ENCODE measurements at places on chromosomes 13 and 19.

GRCh38 chr13:97849305-97849704 is 104.2 kb upstream of the IPO5 start:
- no peak for DNase-seq

- no peak for DNase-seq
Measured at GRCh38 chr19:16721051-16721450, 1.4 kb downstream of the NWD1 start.

- DNase-seq = no peak
Measured at GRCh38 chr13:75385708-75386083, 96.3 kb downstream of the TBC1D4 start.

DNA sequence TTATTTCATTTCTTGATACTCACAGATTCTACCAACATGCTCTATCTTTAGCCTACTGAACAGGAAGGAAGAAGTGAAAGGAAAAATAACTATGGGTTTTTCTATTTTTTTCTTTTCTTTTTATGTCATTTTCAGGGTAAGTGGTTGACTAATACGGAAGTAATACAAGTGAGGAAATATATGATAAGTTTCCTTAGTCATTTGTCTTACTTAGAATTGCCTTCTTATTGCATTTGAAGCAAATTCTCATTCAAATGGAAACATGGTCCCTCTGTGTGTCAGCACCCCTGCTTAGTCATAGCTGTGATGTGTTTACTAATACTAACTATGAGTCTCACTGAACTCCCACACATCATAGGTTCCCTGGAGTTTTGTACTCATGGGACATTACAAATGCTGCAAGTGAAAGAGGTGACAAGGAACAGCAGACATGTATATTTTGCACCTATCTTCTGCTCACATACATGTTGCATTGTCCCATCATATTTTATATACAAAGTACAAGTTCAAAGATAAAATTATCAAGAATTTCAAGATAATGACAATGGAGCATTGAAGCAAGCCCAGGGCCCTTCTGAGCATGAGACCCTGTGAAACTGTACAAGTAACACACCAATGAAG is 60.1 kb downstream of the DCT start:
- DNase-seq = no peak

- DNase-seq = no peak
Measured at GRCh38 chr13:25469169-25469525, 97.4 kb downstream of the ATP8A2 start.

DNA sequence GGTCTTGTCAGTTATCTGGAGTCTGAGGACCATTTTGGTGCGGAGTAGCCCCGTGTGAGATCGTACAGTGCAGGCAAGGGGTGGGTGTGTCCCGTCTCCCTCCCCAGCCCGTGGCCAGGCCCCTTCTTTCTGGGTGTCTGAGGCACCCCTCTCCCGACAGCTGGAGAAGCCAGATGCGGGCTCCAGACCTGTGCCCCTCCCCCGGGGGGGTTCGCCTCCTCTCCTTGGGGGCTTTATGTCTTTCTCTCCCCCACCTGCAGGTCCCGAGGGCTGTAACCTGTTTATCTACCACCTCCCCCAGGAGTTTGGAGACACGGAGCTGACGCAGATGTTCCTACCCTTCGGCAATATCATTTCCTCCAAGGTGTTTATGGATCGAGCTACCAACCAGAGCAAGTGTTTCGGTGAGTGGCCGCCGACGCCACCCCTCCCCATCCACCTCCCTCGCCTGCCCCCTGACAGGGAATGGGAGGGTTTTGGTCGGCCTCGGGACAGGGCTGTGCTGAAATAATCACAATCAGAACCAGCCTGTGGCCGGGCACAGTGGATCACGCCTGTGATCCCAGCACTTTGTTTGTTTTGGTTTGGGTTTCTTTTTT is 65.6 kb downstream of the CELF5 start:
- DNase-seq = no peak
